ENCODE measurements at places on chromosomes 5 and 9.

DNA sequence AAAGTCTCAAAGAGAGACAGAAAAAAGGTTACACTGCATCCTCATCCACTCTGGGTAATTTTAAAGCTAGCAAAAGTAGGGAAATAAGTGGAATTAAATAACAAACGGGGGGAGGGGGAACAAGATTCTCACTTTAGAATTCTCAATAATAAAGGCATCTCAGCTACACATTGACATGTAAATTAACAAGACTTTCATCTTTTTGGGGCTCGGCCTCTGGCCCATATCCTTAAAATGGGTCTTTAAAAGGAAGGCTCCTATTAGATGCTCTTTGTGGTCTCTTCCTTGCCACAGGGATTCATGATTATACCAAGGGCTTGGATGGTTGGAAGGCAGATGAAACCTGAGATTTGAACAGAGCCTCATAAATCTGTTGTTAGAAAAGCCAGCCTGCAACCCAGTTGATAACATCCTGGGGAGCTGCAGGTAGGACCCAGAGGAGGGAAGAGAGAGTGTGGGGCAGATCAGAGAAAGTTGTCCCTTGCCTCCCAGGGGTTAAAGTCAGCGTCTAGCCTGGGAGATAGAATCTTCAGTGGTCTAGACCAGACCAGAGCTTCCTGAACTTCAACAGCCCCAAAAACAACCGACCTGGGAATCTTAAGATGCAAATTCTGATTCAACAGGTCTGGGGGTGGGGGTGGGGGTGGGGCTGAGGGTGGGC, 135.9 kb downstream of the GCNT1 start:
- DNase-seq = no peak

- DNase-seq = no peak
Measured at GRCh38 chr5:31469886-31470285, 62.0 kb downstream of the DROSHA start.

DNA sequence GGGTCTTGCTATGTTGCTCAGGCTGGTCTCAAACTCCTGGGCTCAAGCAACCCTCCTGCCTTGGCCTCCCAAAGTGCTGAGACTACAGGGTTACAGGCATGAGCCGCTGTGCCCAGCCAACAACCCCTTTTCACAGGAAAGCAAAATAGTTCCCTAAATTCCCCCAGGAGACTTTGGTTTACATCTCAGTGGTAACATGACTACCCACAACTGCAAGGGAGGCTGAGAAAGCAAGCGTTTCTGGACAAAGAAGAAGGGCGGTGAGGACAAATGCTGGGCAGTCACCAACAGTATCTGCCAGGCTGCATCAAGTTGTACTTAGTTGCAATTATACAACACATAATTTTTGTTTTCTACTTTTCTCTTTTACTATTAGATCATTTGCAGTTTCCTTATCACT, 7.4 kb upstream of the ADGRD2 start:
- DNase-seq = no peak

- no peak for DNase-seq
Measured at GRCh38 chr5:34538026-34538672, 118.0 kb upstream of the RAI14 start.

DNA sequence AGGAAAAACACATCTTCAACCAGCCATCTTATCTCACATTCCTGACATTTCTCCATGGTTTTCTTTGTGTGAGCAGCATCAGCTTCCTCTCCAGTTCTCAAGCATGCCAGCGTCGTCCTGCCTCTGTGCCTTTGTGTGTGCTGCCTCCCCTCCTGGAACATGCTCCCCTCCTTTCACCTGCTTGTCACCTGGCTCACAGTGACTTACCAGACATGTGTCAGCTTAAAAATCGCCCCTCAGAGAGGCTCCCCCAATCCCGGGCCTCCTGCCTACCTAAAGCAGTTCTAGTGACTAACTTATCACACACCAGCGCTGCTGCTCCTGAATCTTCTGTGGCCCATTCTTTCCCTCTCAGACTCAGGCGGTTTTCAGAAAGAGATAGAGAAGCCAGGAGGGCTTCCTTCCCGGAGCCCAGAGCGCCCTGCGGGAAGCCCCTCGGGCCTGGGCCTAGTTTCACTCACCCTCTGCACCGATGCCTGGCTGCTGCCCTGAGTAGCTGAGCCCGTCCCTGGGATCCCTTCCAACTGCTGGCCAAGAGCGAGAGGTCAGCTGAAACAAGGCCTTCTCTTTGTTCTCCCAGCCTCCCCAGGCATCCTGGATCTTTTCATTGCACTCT, 51.1 kb upstream of the MVB12B start:
- no peak for DNase-seq

GRCh38 chr5:71832812-71833715, 114.0 kb downstream of the CARTPT start:
- no peak for DNase-seq

DNA sequence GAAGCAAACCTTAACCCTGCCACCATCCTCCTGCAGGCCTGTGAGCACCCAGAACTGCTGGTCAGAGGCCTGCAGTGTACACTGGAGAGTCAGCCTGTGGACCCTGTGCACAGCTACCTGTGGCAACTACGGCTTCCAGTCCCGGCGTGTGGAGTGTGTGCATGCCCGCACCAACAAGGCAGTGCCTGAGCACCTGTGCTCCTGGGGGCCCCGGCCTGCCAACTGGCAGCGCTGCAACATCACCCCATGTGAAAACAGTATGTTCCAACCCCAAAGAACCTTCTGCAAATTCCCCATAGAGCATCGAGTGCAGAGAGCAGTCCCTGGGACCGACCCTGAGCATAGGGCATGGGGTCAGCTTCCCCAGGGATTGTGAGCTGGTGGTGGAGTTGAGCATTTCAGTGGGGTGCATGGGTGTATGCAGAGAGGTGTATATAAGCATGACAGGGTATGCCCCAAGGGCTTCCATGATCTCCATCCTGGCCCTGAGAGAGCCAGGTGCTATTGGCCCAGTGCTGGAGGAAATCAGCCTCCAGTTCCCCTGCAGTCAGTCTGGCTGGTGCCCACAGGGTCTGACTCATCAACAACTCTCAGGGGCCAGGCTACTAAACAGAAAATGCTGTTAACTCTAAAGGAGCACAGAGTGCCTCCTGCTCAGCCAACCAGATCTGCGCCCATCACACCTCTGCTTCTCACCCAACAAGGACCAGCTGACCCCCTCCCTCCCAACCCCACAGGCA, 126.2 kb downstream of the SAXO1 start:
- peak; percentile 88 for DNase-seq

DNA sequence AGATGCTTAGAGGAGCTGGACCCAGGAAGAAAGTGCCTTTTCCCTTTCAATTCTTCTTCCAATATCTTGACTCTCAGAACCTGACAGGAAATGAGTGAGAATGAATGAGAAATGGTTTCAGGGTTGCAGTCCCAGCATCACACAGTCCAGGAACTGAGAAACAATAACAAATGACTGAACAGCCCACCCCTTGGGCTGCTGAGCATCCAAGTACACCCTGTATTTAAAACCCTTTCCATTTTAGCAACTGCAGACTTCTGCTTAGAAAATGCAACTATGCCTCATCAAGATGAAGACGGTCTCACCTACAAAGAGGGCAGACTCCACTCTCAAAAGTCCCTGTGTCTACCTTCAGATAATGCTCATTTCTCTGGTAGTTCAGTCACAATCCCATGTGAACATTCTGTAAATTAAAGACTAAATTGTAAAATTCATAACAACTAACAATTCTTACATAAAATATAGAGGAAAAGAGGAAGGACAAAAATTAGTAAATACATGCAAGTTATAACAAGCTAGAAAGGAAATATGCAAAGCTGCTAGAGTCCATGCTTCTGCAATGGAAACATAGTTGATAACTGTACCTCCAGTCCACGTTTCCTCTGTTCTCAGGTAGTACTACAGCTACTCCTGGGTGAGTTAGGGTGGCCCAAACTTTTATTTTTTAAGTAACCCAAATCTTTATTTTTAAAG, 316.5 kb downstream of the ICE1 start:
- DNase-seq = no peak

GRCh38 chr5:173392172-173392571, 64.0 kb upstream of the STC2 start:
- no peak for DNase-seq

- DNase-seq = no peak
Measured at GRCh38 chr5:133247151-133247709, 195.4 kb downstream of the HSPA4 start.

All from NCI-H226 (cell line).